ENCODE measurements at places on chromosomes 3 and 15. TPM values are rescaled to one million over a fixed set of nuclear protein-coding genes. Genes with fewer than 3 reads are reported as not detected.

Gene CTDSPL2
- total RNA-seq, result 22.8 TPM

Gene GOLIM4
- 8.6 TPM for total RNA-seq

Gene KBTBD12
- not detected for total RNA-seq

Gene CIDEC
- not detected for total RNA-seq

Gene RETNLB
- total RNA-seq, result not detected

Gene DAPK2
- total RNA-seq, result 9.6 TPM

Gene GHRL
- 0.76 TPM for total RNA-seq

Gene CFAP100
- total RNA-seq, result not detected

- ATAC-seq, result peak; percentile 37
These were observed 16.7 kb downstream of the MAPKBP1 start for GRCh38 chr15:41790756-41791546.

DNA sequence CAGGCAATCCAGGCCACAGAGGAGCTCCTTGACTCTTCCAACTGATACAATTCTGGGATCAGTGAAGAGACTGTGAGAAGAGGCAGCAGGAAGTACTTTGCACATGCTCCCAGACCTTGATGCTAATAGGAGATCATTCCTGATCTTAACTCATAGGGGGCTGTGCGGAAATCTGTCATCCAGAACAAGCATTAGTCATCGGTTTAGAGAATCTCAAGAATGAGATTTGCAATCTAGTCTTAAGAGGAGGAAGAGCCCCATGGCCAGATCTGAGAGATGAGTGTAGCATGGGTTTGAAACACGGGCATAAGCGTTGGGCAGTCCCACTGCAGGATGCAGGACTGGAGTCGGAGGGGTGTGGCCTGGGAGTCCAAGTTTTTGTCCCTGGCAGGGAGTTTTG is 1081.1 kb downstream of the NAALADL2 start:
- ATAC-seq, result no peak

DNA sequence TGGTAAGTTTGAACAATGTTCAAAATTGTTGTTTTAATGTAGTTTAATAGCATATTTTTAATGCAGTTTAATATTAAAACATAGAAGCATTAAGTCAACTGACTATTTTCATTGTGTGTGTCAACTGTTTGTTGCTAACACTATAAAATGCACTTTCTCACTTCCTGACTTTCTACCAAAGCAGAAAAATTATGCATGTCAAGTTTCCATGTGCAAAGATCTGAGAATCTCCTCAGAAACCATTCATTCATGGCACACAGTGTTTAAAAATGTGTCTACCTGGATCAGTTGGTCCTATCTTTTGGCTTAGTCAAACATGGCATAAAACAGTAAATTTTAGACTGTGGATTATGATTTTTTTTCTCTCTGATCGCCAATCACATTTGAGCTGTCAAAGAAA is 156.0 kb downstream of the PLD1 start:
- ATAC-seq, result no peak

DNA sequence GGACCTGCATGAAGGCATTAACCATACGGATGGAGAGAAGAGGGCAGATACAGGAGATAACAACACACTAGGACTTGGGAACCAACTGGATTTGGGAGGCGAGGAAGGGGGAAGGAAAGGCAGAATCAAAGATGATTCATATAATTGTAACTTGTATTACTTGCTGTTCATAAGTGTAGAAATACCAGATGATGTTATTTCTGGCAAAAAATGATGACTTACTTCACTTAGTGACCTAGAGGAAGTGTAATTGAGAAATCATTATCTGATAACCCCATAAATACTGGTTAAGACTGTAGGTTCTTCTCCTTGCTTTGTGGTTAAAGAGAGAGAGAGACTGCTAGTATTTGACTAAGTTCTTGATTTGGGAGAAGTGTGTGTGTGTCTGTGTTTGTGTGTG is 50.5 kb upstream of the GK5 start:
- ATAC-seq, result peak; percentile 25

DNA sequence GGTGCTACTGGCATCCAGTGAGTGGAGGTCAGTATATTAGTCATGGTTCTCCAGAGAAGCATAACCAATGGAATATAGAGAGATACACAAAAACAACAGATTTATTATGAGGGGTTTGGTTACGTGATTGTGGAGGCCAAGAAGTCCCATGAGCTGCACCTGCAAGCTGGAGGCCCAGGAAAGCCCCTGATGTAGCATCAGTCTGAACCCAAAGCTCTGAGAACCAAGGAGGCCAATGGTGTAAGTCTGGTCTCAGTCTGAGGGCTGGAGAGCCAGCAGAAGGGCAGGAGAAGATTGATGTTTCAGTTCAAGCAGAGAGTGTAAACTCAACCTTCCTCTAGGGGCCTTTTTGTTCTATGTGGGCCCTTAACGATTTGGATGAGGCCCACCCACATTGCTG is 144.1 kb downstream of the KLF13 start:
- ATAC-seq, result no peak

DNA sequence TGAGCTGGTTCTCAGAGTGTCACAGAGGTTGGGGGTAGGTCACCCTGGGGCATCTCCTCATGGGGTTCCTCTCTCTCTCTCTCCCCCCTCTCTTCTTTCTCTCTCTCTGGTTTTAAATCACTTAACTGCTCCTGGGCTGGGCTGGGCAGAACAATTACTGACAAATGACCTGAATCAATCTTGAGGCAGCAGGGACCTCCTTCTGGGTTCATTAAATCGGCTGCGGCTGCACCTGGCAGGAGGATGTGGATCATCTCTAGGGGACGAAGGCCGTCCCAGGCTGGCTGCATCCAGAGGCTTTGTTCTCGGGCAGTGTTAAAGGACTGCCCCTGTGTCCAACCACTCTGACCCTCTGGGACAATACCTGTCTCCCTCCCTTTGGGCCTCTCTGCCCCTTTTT is 143.1 kb downstream of the TLE3 start:
- ATAC-seq, result no peak

- ATAC-seq, result no peak
These were observed 3.3 kb upstream of the ACTR8 start for GRCh38 chr3:53885239-53885638.

DNA sequence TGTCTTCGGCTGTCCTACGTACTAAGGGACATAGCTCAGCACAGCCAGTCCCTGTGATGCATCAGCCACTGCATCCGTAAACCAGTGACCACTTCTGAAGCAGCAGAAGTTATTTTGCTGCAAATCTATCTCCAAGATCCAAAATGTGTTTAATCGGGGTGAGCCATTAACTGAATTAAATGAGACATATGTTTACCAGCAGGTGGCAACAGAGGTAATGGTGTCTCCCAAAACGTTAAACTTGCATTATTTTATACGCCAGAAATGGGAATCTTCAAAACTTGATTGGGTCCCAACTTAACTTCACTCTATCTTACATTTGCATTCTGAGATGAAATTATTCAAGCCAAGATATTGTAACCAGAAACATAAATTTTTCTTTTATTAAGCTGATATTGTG is 75.3 kb upstream of the BOC start:
- no peak for ATAC-seq

DNA sequence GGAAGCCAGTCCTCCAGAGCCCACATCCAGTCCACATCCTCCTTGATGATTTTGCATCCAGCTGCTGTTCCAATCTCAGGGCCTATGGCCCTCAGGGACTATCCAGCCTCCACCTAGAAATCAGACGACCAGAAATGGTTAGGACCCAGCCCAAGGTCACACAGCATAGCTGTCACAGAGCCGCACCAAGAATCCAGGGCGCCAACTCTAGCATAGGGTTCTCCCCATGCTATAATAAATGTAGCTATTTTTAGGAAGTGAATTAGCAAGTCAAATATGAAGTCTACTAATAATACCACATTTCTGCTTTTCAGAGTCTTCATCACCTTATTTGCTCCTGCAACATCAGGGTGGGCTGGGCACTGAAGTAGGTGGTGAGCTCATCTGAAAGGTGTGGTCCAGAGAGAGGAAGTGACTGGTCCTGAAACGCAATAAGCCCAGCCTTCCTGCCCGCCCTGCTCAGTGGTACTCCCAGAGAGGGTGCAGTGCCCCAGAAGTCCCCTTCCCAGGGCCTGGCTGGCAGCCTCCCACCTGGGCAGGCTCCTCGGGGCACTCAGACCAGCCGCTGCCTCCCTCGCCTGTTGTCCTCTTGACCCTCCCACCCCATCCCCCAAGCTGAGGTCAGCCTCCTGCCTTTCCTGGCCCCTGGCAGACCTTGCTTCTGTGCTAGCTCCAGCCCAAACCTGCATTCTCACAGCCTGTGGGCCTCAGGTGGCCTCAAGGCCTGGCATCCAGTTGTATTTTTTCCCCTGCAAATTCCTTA is 17.6 kb upstream of the CYP11A1 start:
- ATAC-seq, result peak; percentile 64

GRCh38 chr15:76866716-76867321 is 38.3 kb downstream of the SCAPER start:
- ATAC-seq, result no peak

DNA sequence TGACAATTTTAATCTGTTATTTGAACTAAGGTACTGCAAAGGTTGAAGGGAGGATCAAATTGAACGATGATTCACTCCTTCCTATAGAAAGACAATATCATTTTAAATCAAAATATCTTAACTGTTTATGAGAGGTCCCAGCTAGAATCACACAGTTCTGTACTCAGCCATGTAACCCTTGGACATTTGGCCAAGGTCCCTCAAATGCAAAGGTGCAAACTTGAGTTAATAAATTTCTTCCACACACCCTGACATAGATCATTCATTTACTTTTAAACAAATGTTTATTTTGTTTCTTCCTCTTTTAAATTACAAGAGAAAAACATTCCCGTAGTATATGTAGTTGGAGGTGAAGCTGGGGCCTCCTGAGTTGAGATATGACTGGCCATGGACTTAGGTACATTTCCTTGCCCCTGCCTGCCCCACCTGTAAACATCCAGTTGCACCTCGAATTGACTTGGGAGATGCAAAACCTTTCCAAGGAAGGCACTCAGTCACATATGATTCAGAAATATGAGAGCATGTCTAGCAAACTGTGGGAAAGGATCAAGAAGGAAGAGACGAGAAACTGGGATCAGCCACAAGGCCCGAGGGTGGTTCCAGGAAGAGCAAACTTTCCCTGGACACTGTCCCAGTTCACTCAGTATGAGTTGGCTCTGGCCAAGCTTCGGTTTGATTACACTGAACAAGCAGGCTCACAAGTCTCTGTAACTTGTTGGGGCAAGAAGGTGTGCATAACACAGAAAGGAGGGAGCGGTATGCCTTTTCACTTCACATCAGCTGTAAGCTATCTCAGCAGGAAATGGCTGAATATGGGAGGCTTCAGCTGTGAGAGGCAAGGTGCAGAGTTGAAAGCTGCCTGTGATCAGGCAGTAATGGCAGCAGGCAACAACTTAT is 6.7 kb downstream of the TNFSF10 start:
- ATAC-seq, result peak; percentile 98

GRCh38 chr3:65330072-65330471 is 642.3 kb upstream of the ADAMTS9 start:
- ATAC-seq, result no peak

DNA sequence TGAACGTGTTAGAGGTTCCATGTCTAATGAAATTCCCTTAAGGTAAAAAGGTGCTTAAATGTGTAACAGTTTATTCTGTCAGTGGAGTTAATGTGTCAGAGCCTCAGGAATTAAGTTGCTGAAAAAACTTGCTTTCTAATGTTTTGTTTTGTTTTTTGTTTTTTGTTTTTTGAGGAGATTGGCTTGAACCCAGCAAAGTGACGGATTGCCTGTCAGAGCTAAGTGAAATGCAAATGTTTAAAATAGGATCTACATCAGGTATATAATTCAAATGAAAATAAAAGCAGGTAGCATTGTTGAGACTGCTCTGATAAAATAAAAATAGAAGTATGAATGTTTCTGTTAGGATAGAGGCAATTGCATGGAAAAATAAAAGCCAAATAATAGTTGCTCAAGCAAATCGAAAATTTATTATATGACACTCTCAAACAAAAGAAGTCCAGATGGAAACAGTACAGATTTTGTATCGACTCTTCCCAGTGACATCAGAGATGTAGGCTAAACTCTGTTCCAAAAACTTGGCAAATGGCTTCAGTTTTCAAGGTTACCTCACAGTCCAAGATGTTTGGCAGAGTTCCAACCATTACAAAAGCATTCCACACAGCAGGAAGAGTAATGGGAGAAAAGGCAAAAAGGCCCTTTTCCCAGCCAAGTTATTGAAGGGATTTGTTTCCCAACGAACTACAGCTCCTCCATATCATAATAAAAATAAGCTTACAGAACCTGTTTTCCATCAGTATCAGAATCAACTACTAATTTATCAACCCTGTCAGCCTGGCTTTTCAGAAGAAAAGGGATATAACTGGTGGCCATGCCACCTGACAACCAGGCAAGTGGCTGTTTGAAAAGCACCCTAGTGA is 291.0 kb downstream of the TBL1XR1 start:
- no peak for ATAC-seq

DNA sequence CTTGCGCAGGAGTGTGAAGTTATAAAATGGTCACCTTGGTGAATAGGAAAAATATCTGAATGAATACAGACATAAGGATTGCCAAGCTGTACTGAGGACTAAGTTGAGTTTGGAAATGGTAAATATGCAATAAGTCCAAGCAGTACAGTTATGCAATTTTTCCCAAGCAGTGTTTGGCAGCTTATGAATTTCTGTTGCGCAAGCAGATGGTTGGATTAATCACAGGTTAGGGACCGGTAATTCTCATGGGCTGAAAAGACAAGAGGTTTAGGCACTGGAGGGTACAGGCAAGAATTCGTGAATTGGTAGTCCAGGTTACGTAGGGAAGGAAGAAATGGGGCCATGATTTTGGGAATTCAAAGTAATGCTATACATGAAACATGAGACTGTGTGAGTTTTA is 210.3 kb downstream of the RAP2B start:
- peak; percentile 84 for ATAC-seq

GRCh38 chr15:98953000-98953787 is 54.4 kb downstream of the PGPEP1L start:
- ATAC-seq, result no peak

- ATAC-seq, result no peak
These were observed 133.8 kb downstream of the LIPC start for GRCh38 chr15:58565619-58566018.

- ATAC-seq, result peak; percentile 79
These were observed 58.2 kb downstream of the FGD5 start for GRCh38 chr3:14876921-14877333.

DNA sequence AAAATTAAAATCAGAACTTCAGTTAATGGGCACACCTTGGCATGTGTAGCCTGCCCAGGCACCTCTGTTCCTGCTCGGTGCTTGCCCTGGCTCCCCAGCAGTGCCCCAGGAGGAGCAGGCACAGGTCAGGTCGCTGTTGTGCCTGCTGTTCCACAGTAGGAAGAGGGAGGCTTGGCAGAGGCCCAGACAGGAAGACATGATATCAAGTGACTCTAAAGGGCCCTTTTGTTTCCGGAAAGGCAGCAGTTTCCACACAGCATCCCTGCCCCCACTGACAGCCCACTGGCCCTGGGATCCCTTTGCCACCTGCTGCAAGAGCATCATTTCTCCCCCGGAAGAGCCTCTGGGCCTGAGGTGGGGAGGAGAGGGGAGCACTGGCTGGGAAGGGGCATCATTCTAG is 40.5 kb upstream of the HES1 start:
- peak; percentile 41 for ATAC-seq

GRCh38 chr3:45477041-45477725 is 88.8 kb downstream of the LARS2 start:
- ATAC-seq, result no peak

GRCh38 chr15:101444807-101445508 is 44.5 kb downstream of the PCSK6 start:
- no peak for ATAC-seq
